Activated CD8-positive, alpha-beta memory T cell treated with anti-CD3 and anti-CD28 coated beads, Interleukin-2, amount 50 U/mL, for 48 hours (primary cell): ENCODE measurements at places on chromosomes 16 and 17.

DNA sequence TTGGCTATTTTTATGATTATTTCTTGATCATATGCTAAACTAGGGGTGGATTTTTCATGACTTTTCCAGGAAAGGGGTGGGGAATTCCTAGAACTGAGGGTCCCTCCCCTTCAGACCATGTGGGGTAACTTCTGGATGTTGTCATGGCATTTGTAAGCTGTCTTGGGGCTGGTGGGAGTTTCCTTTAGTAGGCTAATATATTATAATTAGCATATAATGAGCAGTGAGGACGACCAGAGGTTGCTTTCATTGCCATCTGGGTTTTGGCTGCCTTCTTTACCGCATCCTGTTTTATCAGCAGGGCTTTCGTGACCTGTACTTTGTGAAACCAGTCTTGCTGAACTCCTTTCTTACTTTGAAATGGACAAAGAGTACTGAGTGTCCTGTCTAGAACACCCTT lies 40.4 kb upstream of the ABCA5 start:
- no peak for DNase-seq

DNA sequence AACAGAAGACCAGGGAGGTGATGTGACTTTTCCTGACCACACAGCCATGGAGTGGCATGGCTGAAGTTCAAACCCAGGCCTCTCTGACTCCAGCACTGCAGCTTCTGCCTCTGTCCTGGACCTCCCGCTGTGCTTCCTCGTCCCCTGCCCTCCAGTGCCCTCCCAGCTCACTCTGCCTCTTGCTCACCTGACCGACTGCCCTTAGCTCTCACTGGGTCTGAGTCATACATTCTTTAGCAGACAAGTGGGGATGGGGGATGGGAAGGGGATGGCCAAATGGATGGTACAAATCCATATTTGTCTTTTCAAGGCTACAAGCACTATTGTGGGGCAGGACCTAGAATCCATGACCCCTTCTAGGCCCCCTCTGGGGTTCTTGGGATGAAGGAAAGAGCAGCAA lies 33.0 kb downstream of the PITPNM3 start:
- no peak for DNase-seq

DNA sequence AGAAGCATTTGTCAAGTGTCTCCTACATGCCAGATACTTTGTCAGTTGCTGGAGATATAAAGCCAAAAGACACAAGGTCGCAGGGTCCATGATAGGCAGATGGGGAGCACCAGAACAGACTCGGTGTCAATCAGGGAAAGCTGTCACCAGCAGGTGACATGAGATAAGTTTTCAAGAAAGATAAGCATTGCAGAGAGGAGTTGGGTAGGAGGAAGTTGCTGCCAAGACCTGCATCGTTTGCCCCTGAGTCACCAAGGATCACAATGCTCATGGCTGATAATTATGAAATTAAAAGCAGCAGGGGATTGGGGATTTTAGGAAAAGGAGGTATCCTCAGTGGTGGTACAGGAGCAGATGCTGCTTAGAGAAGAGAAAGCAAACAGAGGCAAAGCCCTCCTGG lies 551.1 kb upstream of the CDH11 start:
- no peak for DNase-seq

DNA sequence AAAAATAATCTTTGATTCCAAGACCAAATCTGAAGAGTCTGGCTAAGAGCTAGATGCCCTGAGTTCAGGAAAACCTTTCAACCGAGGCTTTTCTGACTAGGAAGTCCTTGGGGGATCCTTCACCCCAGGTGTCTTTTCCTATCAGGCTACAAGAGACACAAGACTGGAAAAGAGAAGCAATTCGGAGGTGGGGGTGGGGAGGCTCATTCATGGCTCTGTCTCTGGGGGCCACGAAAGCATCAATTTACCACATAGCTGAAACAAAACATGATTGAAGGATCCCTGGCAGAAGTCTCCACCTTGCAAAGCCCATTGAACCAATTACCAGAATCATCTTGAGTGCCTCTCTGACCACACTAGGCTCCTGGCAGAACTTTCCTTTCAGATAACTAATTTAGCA lies 239.8 kb upstream of the SALL1 start:
- DNase-seq: no peak

GRCh38 chr17:3739422-3740124 lies 15.9 kb downstream of the HASPIN start:
- peak; percentile 51 for DNase-seq
